ENCODE measurements at places on chromosomes 6 and 20. TPM values are rescaled to one million over a fixed set of nuclear protein-coding genes. Genes with fewer than 3 reads are reported as not detected.

- no peaks in the 10 kb centered on the region for H3K36me3 ChIP-seq
- no peaks in the 10 kb centered on the region for H3K27me3 ChIP-seq
- peaks cover under 1% of the 10 kb centered on the region for H3K4me1 ChIP-seq
- DNase-seq = no peak
Measured at GRCh38 chr6:4732691-4733315, 43.4 kb upstream of the CDYL start.

DNA sequence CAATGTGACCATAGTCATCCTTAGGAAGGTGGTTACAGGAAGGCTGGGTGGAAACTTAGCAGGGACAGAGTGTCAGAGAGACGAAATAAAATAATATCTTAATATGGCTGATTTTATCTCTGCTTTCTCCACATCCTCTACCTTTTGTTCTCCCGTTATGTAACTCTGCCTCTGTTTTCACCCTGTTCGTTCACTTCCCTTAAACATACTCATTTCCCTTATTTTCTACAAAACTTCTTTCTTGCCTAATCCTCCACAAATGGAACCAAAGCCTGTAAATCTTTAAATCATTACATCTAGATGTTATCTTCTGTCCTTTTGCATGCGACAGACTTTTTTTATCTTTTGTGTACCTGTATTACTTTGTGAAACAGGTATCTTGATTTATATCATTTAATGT is 23.3 kb upstream of the CRIP3 start:
- no peak for DNase-seq
- H3K27me3 ChIP-seq = peaks cover 7% of the 10 kb centered on the region
- H3K4me1 ChIP-seq = peaks cover 12% of the 10 kb centered on the region
- H3K36me3 ChIP-seq = no peaks in the 10 kb centered on the region

- peak; percentile 84 for DNase-seq
- H3K4me3 ChIP-seq = peak overlapping the region; percentile 76
- H3K4me1 ChIP-seq = peaks cover 76% of the 10 kb centered on the region
- peaks cover 15% of the 10 kb centered on the region for H3K36me3 ChIP-seq
Measured at GRCh38 chr20:64038565-64039292, 2.7 kb downstream of the C20orf204 start.

DNA sequence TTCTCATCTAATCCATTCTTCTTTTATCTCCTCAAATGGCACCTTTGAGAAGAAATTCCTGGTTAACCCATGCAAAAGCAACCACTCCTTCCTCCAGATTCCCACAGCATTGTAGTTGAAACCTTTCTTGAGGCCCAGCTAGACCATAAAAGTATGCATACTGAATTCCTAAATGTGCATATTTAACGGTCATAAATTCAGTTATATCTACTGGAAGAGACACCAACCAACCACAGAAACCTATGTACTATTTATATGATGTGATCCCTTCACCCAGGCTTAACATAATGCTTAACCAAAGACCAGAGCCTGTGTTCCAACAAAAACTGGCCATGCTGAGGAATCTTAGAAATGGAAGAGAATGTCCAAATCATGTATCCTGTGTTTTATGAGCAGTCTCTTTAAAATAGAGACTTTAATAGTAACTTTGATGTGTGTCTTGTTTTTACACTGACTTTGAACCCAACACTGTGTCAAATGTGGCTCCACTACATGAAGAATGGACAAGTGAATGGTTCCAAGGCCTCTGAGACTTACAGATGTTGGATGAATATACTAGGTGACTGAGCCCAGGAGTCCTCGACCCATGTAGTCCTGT is 11.4 kb upstream of the TAF8 start:
- H3K4me3 ChIP-seq = peak overlapping the region; percentile 75
- DNase-seq = no peak
- no peaks in the 10 kb centered on the region for H3K27me3 ChIP-seq
- peaks cover 33% of the 10 kb centered on the region for H3K36me3 ChIP-seq

GRCh38 chr20:52847731-52848359 is 124.3 kb upstream of the TSHZ2 start:
- no peaks in the 10 kb centered on the region for H3K4me1 ChIP-seq
- DNase-seq = no peak
- H3K36me3 ChIP-seq = no peaks in the 10 kb centered on the region
- no peak overlapping the region for H3K27ac ChIP-seq
- H3K27me3 ChIP-seq = no peaks in the 10 kb centered on the region
- no peak overlapping the region for H3K4me3 ChIP-seq

- no peaks in the 10 kb centered on the region for H3K27me3 ChIP-seq
- no peaks in the 10 kb centered on the region for H3K36me3 ChIP-seq
- peak; percentile 35 for DNase-seq
- peaks cover 2% of the 10 kb centered on the region for H3K4me1 ChIP-seq
Measured at GRCh38 chr20:46767127-46767761, 57.8 kb downstream of the SLC2A10 start.

DNA sequence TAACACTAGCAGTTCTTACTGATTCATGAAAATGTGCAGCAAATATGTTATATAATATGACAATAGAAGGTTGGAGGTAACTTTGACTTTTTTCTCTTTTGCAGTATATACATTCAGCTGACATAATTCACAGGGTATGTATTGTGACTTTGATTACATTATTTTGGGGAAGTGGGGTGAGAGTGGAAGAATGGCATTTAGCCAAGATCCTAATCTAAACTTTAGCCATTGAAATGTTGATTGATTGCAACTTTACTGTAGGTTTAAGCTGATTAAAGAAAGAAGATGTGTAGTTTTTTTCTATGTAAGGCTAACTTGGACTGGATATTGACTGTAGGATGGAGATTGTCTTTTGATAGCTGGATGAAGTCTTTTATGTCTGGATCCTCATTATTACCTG is 46.0 kb downstream of the MAPK14 start:
- no peak overlapping the region for H3K27ac ChIP-seq
- no peaks in the 10 kb centered on the region for H3K27me3 ChIP-seq

DNA sequence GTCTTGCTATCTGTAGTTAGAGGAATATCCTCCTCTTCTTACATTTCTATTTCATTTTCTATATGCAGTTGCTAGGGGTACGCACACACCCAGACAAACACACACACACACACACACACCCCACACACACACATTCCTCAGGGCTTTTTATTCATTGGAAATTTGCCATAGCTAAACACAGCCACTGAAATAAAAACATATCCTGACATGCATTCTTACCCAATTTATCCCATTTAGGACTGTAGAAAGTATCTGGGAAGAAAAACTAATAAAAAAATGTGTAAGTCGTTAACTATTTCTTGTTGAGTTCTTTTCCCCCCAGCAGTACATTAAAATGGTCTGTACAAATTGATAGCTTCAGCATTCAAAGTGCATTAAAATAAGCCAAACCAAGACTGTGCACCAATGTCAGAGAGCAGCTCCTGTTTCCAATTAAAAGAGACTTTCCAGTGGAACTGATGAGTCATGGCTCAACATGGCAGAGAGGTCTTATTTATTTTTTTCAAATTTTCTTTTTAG is 357.9 kb upstream of the AGPAT4 start:
- no peaks in the 10 kb centered on the region for H3K36me3 ChIP-seq
- no peaks in the 10 kb centered on the region for H3K27me3 ChIP-seq
- H3K4me1 ChIP-seq = peaks cover 5% of the 10 kb centered on the region
- no peak for DNase-seq
- no peak overlapping the region for H3K4me3 ChIP-seq

DNA sequence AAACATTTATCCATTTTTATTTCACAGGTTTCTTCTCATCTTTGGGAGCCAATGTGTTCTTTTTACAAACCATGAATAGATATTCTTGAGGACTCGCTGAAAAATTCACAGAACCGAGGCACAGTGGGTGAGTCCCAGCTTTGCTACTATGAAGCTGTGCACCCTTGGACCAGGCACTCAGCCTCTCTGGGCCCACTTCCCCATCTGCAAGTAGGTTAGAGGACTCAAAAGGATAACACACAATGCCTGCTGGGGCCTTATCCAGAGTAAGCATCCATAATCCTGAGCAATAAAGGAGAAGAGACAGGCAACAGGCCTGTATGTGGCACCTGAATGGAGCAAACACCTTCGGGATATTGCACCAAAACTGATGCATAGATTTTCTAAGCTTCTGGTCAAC is 153.3 kb downstream of the PREX1 start:
- no peak overlapping the region for H3K27ac ChIP-seq
- H3K4me3 ChIP-seq = no peak overlapping the region
- no peaks in the 10 kb centered on the region for H3K27me3 ChIP-seq
- peaks cover 72% of the 10 kb centered on the region for H3K36me3 ChIP-seq
- no peak for DNase-seq

DNA sequence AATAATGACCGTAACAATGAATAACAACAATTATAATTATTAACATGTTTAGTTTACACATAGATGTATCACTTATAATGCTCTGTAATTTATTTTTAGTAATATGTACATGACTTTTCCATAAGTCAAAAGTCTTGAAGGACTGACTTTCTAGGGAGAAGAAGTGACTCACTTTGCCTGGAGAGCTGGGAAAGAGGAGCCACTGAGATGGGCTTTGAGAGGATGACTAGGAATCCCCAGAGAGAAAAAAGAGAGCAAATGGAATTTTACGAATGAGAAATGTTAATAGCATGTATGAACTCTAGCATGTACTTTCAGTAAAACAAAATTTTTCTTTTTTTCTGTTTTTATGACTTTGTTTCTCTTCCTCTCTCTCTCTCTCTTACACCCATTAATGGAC is 67.8 kb upstream of the RALY start:
- no peak overlapping the region for H3K4me3 ChIP-seq
- H3K27ac ChIP-seq = no peak overlapping the region
- H3K36me3 ChIP-seq = no peaks in the 10 kb centered on the region
- H3K27me3 ChIP-seq = peaks cover 10% of the 10 kb centered on the region
- DNase-seq = no peak

GRCh38 chr6:40882323-40882997 is 156.6 kb downstream of the UNC5CL start:
- H3K27me3 ChIP-seq = peaks cover 9% of the 10 kb centered on the region
- no peaks in the 10 kb centered on the region for H3K36me3 ChIP-seq
- H3K4me3 ChIP-seq = no peak overlapping the region

GRCh38 chr6:41573985-41574384 is 27.8 kb downstream of the FOXP4 start:
- H3K27ac ChIP-seq = no peak overlapping the region
- peaks cover 4% of the 10 kb centered on the region for H3K27me3 ChIP-seq
- no peak for DNase-seq
- no peak overlapping the region for H3K4me3 ChIP-seq

- H3K4me1 ChIP-seq = no peaks in the 10 kb centered on the region
- no peaks in the 10 kb centered on the region for H3K36me3 ChIP-seq
- H3K4me3 ChIP-seq = no peak overlapping the region
- DNase-seq = no peak
- H3K27me3 ChIP-seq = peaks cover 5% of the 10 kb centered on the region
Measured at GRCh38 chr6:170056278-170056711, 234.6 kb downstream of the DLL1 start.

- no peak overlapping the region for H3K27ac ChIP-seq
- no peak overlapping the region for H3K4me3 ChIP-seq
- H3K4me1 ChIP-seq = no peaks in the 10 kb centered on the region
- H3K36me3 ChIP-seq = no peaks in the 10 kb centered on the region
- no peaks in the 10 kb centered on the region for H3K27me3 ChIP-seq
- no peak for DNase-seq
Measured at GRCh38 chr6:48754641-48755040, 643.6 kb upstream of the PTCHD4 start.

- H3K4me3 ChIP-seq = no peak overlapping the region
- DNase-seq = no peak
- peaks cover 2% of the 10 kb centered on the region for H3K27me3 ChIP-seq
- no peak overlapping the region for H3K27ac ChIP-seq
Measured at GRCh38 chr20:23120936-23121750, 35.0 kb upstream of the CD93 start.

- peaks cover 2% of the 10 kb centered on the region for H3K4me1 ChIP-seq
- no peak overlapping the region for H3K27ac ChIP-seq
- H3K27me3 ChIP-seq = no peaks in the 10 kb centered on the region
- H3K4me3 ChIP-seq = no peak overlapping the region
Measured at GRCh38 chr20:34538671-34539123, 19.8 kb upstream of the MAP1LC3A start.

TFAP2D gene
- total RNA-seq = not detected

TAAR5 gene
- total RNA-seq = not detected

COL19A1 gene
- not detected for total RNA-seq

C20orf96 gene
- 8.5 TPM for total RNA-seq

GNMT gene
- 1.2 TPM for total RNA-seq

OVOL2 gene
- not detected for total RNA-seq

HLA-DRA gene
- 31.3 TPM for total RNA-seq

All from activated CD8-positive, alpha-beta T cell treated with anti-CD3 and anti-CD28 coated beads, Interleukin-2, amount 10 ng/mL, durations not matched to agents 7 days and 5 days (primary cell).